ENCODE measurements at places on chromosomes 12 and 14.

GRCh38 chr14:91774140-91775096 lies 42.5 kb upstream of the CATSPERB start:
- DNase-seq: no peak

DNA sequence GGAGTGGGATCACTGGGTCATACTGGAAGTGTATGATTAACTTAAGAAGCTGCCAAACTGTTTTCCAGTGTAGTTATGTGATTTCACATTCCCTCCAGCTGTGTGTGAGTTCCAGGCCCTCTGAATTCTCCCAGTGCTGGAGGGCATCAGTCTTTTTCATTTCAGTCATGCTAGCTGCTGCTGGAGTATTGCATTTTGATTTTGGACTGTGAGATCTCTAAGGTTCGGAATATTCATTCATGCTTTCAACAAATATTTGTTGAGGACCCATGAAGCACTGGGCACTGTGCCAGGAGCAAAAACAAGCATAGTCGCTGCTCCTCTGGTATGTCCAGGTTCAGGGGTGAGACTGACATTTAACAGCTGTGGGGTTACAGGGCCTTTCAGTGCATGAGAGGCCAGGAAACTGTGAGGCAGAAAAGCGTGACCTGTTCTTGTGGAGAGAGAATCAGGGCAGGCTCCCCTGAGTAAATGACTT lies 133.2 kb downstream of the SCARB1 start:
- DNase-seq: peak; percentile 85

GRCh38 chr12:25102402-25102801 lies 92.6 kb downstream of the DNAI7 start:
- no peak for DNase-seq

DNA sequence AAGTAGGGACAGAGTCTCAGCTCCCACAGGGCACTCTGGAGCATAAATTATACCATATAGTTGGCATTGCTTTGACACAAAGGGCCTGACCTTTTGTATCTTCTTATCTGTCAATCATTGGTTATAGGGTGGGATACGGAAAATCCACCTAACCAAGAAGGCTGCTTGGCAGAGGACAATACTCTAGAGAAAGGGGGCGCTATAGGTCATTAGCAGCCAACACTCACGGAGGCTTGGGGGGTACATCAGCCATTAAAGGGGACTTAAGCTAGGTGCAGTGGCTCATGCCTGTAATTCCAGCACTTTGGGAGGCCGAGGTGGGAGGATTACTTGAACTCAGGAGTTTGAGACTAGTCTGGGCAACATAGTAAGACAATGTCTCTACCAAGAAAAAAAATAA lies 22.9 kb downstream of the SPTSSA start:
- DNase-seq: no peak

DNA sequence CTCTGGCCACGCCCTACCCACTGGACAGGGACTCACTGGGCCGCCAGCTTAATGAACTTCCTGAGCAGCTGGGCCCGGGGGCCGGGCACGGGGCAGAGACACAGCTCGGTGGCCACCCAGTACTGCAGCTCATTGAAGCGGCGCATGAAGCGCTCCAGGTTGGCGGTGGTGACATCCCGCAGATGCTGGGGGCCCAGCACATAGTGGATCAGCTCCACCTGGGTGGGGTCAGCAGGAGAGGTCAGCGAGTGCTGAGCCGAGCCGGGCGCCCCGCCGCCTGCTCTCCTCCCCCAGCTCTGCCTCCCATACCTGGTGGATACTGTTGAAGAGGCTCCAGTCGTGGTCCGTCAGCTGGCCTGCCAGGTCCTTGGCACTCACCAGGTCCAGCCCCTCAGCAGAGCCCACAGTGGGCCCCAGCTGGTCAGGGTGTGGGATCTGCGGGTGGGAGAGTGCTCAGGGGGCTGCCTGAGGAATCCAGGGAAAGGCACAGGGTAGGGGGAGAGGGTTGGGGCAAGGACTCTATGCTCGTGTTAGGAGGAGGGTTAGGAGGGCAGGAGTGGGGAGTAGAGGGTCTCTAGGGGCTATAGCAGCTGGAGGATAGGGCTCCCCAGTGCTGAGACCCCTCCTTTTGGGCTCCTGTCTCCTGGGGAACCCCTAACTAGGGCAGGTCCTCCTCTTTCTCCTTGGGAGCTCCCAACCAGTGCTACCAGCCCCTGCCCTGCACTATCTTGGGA lies 15.5 kb upstream of the ENDOU start:
- DNase-seq: peak; percentile 33

DNA sequence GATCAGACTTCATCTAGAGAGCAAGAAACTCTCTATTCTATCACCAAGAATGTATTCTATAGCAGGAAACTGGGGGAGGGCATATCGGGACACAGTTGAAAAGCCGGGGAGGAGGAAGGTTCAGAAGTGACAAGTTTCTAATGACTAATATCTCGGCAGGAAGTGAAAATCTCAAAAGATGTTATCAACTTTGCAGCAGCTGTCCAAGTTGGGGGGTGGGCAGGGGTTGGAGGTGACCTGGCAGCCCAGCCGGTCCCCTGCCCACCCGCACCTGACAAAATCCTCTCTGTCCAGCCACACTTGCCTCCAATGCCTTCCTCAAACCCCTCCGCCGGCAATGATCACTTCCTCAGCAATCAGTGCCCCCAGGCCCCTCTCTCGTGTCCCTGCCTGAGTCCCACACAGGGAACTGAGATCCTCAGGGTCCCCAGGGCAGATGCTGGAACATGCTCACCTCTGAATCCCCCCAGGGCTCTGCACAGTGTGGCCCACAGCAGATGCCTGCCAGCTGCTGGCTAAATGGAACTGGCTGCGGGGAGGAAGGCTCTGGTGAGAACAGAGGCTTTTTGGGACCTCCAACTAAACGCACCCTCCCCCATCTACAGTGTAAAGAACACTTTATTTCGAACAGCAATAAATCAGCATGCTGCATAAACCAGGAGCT lies 43.9 kb downstream of the CCDC88C start:
- no peak for DNase-seq

- peak; percentile 46 for DNase-seq
Observed at GRCh38 chr12:107318806-107319532, 225.6 kb upstream of the CRY1 start.

DNA sequence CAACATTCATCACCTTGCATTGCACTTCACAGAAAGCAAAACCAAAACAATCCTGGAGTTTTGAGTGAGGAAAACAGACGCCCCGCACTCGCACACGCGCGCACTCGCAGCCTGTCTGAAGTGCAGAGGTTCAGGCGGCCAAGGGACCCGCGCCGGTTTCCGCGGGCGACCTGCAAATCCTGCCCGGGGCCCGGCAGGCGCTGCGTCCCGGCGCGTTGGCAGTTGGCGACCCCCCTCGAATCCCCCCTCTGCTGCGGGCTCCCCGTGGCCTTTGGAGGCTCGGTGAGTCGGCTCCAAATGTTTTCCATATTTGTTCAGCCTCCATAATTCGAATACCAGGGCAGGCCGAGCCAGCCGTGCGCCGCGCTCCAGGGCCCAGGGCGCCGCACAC lies at the start of gene SSPN:
TSS of gene SSPN (plus strand) at position 324 of the 391 bp plus-strand sequence. CDS start 100 bp downstream, outside the sequence.
- DNase-seq: peak; percentile 87

GRCh38 chr14:89198544-89199329 lies 218.3 kb downstream of the FOXN3 start:
- peak; percentile 78 for DNase-seq

GRCh38 chr12:71504476-71504875 lies 64.9 kb downstream of the LGR5 start:
- peak; percentile 76 for DNase-seq

- peak; percentile 27 for DNase-seq
Observed at GRCh38 chr12:119375883-119376190, 41.3 kb downstream of the CCDC60 start.

DNA sequence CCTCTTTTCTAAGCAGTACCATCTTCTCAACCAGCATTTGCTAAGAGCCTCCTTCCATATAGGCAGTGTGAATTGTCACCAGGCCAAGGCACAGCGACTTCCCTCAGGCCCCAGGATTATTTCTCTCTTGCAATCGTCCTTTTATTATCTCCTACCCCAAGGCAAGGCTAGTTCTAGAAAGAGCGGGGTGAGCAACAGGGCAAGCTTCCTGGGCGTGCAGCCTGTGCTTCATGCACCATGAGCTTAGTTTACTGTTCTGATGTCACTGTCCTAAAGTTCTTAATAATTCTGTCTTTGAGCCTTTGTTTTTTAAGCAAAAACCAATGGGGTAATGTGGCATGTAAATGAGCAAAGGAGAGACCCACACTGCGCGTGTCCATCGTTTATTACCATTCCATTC lies 27.9 kb downstream of the DUSP6 start:
- no peak for DNase-seq

GRCh38 chr12:130920723-130921381 lies 32.9 kb upstream of the ADGRD1 start:
- DNase-seq: peak; percentile 16

DNA sequence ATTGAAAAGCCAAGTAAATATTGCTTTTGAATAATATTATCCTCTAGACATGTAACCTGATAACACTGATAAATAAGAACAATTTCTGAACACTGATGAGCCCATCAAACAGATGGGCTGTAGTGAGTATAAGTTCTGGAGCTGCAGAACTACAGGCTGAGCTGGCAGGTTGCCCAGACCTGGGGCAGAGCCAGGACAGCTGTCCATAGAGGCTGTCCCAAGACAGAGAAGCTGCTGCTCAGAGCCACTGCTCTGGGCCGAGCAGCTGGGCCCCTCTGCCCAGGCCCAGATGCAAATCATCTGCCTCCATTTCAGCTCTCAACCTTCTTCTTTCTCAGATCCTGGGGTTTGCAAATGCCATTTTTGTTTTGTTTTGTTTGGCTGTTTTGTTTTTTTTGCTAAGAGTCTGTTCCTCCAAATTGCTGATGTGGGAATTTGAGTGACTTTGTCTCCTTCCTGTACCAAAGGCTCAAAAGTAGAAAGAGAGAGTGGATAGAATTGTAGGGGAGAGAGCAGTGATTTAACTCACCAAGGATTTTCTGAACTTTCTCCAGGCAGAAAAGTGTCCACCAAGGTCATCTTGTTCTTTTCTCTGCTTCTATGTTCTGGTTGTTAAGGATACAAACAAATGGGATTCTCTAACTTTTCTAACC lies 4.0 kb upstream of the TESPA1 start:
- DNase-seq: peak; percentile 94

GRCh38 chr12:64840119-64840518 lies 15.7 kb downstream of the TBC1D30 start:
- DNase-seq: no peak

DNA sequence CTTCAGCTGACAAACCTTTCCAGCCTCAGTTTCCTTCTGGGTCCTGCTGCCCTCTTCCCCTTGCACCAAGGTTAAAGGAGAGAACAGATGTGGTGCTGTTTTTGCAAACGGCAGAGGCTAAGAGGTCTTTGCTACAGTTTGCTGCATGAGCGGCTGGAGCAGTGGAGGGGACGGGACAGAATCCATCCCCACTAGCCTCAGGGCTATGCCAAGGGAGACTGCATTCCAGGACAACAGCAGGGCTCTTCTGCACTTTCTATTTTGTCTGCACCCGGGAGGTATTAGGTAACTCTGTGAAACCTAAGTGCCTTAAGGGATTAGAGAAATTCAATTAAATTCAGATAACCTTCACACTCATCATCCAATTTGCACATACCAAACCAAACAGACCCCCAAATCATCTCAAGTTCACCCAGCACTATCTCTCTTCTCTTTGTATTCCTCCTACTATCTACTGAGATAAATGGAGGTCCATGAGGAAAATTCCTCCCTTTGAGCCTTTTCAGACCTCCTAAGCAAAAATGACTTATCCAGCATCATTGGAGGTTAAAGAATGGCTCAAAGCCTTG lies 103.8 kb upstream of the VRK1 start:
- DNase-seq: no peak

GRCh38 chr12:47753021-47754001 lies 5.4 kb downstream of the RAPGEF3 start:
- no peak for DNase-seq

GRCh38 chr14:91554535-91555332 lies 44.6 kb upstream of the PPP4R3A start:
- no peak for DNase-seq

- no peak for DNase-seq
Observed at GRCh38 chr12:88433997-88434703, 146.1 kb downstream of the KITLG start.

GRCh38 chr12:30696486-30696885 lies 817 bp upstream of the IPO8 start:
- DNase-seq: no peak

GRCh38 chr12:128754275-128754674 lies 69.5 kb downstream of the SLC15A4 start:
- DNase-seq: no peak

DNA sequence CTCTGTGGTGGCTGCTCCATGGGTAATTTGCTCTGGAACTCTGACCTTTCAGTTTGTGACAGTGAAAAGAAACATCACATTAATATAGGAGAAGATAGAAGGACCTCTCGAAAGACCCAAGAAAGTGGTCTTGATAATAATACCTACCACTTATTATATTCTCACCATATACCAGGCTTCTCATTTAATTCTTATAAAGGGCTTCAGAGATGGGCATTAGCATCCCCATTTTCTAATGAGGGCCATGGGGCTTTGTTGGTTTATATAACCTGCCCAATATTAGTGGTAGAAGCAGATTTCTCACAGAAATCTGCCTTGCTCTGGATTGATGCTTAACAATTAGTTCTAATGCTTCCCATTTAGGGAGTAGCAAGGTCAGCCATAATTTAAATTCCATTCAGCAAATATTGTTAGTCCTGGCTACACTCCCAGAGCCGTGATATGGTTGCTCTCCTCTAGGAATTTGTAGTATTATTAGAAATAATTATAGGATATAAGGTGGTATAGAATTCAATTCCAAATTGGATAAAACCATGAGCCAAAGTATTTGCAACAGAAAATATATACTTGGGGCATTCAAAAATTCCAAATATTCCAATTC lies 7.4 kb upstream of the AMIGO2 start:
- DNase-seq: no peak

DNA sequence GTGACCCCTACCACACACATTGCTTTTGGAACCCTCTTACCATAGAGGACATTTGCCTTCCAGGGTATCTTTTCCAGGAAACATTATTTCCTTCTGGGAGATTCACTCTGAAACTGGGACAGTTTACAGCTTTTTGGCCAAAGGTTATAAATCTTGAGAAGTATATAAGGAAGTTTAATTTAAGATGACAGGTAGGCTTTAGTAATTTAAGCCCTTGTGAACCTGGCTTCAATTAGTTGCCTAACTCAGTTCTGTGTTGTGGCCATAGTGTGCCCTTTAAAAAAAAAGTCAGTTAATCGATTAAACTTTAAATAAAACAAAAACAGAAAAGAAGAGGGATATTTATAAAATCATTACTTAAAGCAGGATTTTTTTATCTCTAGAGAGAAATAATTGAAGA lies 142.9 kb downstream of the NAV3 start:
- DNase-seq: no peak

- no peak for DNase-seq
Observed at GRCh38 chr14:55446833-55447232, 6.4 kb upstream of the TBPL2 start.

GRCh38 chr12:105347499-105347898 lies 17.0 kb downstream of the C12orf75 start:
- DNase-seq: no peak
